Mammary epithelial cell (primary cell): ENCODE measurements at places on chromosomes 6 and 20. TPM values are rescaled to one million over a fixed set of nuclear protein-coding genes. Genes with fewer than 3 reads are reported as not detected.

DNA sequence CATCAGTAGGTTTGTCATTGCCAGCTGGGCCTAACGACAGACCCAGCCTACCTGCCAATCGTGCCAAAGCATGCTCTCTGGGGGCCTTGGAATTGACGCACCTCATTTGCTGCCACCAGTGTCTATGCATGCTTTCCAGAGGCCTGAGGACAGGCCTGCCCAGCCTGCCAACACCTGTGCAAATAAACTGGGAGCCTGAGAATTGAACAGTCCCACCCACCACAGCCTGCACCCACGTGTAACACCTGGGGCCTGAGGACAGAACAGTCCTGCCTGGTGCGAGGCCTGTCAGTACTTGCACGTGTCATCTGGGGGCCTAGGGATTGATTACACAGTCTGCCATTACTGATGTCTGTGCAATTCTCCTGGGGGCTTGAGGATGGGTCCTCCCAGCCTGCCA lies 6.2 kb upstream of the RNF217 start:
- DNase-seq: peak; percentile 51

DNA sequence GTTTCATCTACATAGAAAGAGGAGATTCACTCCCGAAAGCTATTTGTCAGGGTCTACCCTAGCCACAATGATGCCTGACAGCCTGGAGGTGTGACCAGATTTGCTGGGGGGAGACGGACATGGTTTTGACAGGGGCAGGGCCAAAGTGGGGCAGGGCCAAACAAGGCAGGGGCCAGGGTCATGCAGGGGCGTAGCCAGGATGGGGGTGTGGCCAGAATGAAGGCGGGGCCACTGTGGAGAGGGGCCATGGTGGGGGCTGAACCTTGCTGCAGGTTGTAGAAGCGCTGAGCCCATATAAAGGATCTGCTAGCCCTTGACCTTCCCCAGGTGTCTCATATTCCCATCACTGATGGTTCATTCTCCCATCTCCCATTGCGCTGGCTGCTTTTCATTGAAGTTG lies 184.1 kb upstream of the SULF2 start:
- no peak for DNase-seq

DNA sequence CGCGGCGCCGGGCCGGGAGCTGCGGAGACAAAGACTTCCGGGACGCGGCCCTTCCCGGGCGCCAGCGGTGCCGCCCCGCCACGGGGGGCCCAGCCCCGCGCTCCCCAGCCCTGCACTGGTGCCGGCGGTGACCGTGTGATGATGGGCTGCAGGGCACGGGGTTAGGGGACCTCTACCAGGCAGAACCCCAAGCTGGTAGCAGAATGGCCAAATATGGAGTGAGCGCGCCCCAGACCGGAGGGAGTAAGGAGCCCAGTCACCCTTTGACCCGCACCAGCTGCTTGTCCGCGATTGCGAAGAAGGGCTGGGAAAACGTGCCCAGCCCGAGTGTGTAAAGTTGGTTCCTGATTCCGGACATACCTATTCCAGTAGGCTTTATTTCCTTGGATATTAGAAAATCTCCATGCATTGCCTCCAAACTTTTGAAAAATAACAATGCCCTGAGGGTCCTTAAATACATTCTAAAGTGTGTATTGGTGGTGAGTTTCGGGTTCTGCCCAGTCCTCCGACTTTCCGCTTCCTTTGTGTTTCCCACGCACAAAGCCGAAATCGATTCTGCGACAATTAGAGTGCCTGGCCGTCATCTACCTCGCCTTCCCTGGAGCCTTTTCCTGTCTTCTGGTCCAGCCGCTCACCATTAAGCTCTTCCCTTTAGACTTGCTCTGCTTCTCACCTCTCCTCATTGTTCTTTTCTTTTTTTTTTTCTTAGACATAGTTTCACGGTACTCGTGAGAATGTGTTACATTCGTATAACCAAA lies 1.1 kb downstream of the ABRACL start:
- peak; percentile 19 for DNase-seq

DNA sequence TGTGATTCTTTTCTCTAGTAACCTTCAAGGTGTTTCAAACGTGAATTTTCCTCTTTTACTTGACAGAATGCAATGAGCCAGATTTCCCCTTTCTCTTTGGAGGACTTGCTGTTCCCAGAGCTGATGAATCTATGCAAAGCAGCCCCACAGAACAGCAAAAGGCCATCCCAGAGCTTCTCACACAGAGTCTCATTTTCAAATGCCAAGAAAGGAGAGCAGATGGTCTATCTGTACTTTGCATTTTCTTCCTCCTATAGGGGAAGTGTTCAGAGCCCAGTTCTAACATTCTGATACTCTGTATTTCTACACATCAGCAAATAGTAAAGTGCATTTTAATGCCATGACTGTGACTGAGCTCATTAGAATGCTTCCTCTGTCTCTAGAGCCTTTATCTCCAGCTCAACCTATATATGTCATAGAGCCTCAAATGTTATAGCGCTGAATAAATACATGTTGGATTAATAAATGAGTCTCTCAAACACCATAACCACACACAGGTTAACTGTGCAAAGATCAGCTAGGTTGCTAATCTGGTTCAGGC lies 81.8 kb upstream of the EYA4 start:
- DNase-seq: no peak

DNA sequence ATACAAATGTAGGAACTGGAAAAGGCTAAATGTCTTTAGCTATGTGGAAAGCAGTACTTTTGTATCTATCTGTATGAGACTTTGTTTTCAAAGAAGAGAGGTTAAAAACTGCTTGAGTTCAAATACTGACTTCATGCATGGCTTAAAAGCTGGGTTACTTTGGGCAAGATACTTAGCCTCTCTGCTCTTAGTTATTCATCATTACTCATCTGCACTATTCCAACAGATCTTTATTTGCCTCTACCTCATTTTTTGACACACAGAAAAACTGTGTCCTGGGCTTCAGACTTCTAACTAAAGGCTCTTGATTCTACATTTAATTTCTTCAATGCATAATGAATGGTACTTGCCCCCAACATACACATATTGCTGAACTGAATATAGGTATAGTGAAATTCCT lies 114.8 kb downstream of the DST start:
- no peak for DNase-seq

- DNase-seq: no peak
Measured at GRCh38 chr6:133242637-133243585, 1.8 kb downstream of the EYA4 start.

GRCh38 chr6:30690403-30691207 lies at the start of gene NRM:
TSS of gene NRM (minus strand) at chr6:30690984. CDS start at chr6:30690974, 10 bp downstream.
- peak; percentile 90 for DNase-seq

DNA sequence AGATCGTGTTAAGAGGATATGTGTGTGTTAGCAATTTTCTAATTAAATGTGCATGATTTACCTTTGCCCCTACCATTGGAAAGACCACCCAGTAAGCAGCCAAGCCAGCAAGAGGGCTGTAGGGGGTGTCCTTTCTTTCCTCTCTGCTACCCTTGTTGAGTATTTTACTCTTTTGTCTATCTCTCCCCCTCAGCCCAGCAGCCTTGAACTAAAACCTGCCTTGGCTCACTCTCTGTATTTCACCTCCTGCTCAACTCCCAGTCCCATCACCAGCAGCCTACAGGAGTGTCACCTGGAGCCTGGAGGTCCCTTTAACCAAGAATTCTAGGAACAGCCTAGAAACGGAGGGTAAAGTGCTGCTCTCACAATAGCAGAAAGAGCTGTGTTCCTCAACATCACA lies 81.0 kb downstream of the HIVEP2 start:
- DNase-seq: no peak

GRCh38 chr20:58271606-58272351 lies 37.7 kb upstream of the RAB22A start:
- DNase-seq: no peak

GRCh38 chr6:107441682-107442081 lies 17.7 kb downstream of the PDSS2 start:
- no peak for DNase-seq

DNA sequence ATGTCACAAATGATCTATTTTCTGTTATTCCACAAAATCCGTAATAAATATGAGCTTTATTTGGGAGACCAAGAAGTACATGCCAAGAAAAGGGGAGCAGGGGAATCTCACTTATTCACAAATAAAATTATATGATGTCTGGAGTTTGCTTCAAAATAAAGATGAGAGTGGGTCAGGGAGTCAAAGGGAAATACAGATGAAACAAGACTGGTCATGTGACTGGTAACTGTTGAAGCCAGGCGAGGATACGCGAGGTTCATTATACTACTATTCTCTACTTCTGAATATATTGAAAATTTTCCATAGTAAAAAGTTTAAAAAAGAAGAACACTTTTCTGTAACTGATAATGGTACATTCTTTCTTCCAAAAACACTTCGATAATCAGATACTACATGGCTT lies 14.6 kb downstream of the EPB41L2 start:
- DNase-seq: no peak

DNA sequence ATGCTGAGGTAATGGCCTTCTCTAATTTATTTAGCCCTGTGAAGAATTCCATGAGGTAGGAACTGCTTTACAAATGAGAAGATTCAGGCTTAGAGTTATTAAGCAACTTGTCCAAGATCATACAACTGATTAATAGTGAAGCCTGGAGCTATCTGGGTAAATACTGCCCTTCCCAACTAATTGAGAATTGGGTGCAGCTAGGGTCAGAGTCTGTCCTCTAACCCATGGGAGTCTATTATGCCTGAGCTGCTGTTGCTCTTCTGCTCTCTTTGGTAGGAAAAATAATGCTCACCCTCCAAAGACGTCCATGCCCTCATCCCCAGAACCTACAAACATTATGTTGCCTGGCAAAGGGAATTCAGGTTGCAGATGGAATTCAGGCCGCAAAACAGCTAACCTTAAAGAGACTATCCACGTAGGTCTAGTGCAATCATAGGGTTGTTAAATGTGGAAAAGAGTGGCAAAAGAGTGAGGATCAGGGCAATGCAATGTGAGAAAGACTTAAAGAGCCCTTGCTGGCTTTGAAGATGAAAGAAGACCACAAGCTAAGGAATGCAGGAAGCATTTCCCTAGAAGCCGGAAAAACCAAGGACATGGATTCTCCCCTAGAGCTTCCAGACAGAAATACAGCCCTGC lies 90.1 kb downstream of the SPTLC3 start:
- DNase-seq: no peak

DNA sequence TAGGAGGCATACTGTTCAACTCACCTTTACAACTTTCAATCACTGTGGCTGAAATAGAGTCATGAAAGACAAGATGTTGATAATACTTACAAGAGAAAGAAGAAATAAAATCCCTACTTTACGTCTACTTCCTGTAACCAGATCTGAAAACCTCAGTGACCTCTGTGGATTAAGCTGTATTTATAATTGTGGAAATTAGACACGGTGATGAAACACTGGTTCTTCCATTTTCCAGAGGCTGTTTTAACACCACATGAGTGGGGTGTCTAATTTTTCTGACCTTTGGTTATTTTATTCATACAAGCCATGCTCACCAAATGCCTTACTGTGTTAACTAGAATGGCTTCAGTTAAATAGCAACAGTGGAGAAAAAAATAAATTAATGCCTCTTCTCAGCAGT lies 58.5 kb upstream of the HIVEP1 start:
- no peak for DNase-seq

DNA sequence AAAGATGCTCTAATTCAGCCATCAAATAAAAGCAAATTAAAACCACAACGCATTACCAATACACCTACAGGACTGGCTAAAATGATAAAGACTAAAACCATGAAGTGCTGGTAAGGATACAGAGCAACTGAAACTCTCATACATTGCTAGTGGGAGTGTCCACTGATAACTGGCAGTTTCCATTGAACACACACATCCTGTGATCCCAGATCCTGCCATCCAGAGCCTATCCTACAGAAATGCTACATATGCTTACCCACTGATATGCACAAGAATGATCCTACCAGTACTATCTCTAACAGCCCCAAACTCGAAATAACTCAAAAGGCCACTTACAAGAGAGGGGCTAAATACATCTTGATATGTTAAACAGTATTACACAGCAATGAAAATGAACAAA lies 81.0 kb downstream of the FYN start:
- DNase-seq: no peak

DNA sequence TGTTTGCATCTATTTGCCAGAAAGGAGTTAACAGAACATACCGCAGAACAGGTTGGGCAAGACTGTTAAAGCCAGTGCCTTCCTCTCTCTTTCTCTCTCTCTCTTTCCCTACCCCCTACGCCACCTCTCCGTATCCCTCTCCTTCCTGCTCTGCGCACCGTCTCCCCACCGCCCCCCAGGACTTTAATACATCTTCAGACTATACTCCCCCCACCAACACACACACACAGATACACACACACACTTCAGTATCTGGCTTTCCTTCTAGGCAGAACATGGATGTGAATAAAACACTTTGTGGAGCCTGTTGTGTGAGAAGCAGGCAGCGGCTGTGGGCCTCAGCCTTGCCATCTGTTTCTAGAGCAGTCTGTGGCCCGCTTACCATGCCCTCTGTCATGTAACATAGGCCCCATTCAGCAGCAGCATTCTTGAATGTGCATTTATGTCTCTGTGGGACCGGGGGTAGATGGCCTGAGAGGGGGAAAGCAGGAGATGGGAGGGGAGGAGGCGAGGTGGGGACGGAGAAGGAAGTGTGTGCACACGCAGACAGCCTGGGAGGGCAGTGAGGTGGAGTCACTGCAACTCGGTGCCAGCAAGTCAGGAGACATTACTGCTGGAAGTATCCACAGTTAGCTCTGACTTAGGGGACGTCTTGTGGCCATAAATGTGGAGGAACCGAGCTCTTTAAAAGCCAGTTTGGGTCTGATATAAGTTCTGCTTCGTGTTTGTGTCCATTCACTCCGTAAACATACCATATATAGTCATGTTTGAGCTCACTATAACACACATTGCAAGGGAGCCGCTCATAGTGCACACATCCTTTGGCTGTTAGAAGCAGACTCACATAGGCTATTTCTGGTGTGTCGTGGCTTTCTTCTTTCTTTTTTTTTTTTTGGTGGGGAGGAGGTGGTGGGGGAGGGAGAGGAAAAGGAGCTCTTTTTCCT lies 38.4 kb downstream of the RREB1 start:
- DNase-seq: peak; percentile 68

DNA sequence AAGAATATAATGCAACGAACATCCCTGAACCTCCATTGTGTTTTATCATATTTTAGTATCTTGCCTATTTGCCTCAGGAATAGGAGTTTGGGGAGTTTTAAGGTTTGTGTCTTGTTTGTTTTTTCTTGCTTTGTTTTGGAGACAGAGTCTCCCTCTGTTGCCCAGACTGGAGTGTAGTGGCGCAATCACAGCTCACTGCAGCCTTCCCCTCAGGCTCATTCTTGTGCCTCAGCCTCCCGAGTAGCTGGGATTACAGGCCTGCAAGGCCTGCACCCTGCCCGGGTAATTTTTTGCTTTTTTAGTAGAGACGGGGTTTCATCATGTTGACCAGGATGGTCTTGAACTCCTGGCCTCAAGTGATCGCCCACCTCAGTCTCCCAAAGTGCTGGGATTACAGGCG lies 63.3 kb upstream of the CARMIL1 start:
- DNase-seq: peak; percentile 32

The TBC1D7 gene
- 21.8 TPM for polyA plus RNA-seq

The LAMA2 gene
- 1.2 TPM for polyA plus RNA-seq

The RAET1E gene
- polyA plus RNA-seq: 18.5 TPM

The CRIP3 gene
- 0.39 TPM for polyA plus RNA-seq

The PRR18 gene
- polyA plus RNA-seq: 0.01 TPM

The CYP21A2 gene
- polyA plus RNA-seq: not detected

The LY6G6C gene
- 0.56 TPM for polyA plus RNA-seq

The WFDC2 gene
- 13.6 TPM for polyA plus RNA-seq

The MYCT1 gene
- polyA plus RNA-seq: not detected

The LY6G6D gene
- not detected for polyA plus RNA-seq

The RIPOR2 gene
- 0.16 TPM for polyA plus RNA-seq

The SLC32A1 gene
- polyA plus RNA-seq: not detected

The BPIFA1 gene
- polyA plus RNA-seq: not detected

The SERINC1 gene
- polyA plus RNA-seq: 47.4 TPM

The PROKR2 gene
- polyA plus RNA-seq: not detected

The NT5E gene
- polyA plus RNA-seq: 148 TPM
